Hematopoietic multipotent progenitor cell (in vitro differentiated cells): ENCODE measurements at places on chromosomes 1 and 21. TPM values are rescaled to one million over a fixed set of nuclear protein-coding genes. Genes with fewer than 3 reads are reported as not detected.

GRCh38 chr1:169180174-169180573 is 73.7 kb downstream of the ATP1B1 start:
- DNase-seq = no peak

ZMYM1 gene
- total RNA-seq = 17.8 TPM

GRCh38 chr1:78068681-78069283 is 23.0 kb downstream of the GIPC2 start:
- DNase-seq = no peak

- DNase-seq = no peak
These were observed 303.1 kb upstream of the RUNX1 start for GRCh38 chr21:35352066-35352770.

GRCh38 chr1:205749234-205750137 is 496 bp downstream of the NUCKS1 start:
- peak; percentile 81 for DNase-seq

- no peak for DNase-seq
These were observed 2.6 kb downstream of the PABPC4 start for GRCh38 chr1:39573736-39574624.
